ENCODE measurements at places on chromosomes 2 and 18.

GRCh38 chr2:5946225-5947115 is 254.3 kb downstream of the SOX11 start:
- no peak for DNase-seq

- DNase-seq, result no peak
These were observed 16.1 kb downstream of the CEBPZ start for GRCh38 chr2:37215250-37215649.

GRCh38 chr2:127560931-127561280 is 25.4 kb downstream of the MYO7B start:
- DNase-seq, result peak; percentile 79

- peak; percentile 70 for DNase-seq
These were observed 97.0 kb downstream of the KYNU start for GRCh38 chr2:142974288-142975024.

DNA sequence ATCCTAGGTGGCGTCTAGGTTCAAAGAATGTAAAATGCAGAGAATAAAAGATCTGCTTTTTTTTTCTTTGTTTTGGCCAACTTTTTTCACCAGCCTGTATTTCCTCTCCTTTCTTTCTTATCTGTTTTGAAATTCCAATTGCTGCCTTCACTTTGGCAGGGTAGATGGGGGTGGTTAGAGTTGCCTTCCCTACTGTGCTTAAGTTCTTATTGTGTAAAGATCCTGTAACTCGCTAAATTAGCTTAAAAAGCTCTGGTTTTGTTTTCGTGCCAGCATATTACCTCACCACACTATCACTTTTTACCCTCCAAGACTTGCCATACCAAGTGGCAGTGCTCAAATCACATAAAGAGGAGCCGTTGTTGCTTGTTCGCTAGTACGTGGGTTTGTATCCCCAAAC is 921.7 kb downstream of the DPP10 start:
- no peak for DNase-seq

- DNase-seq, result no peak
These were observed 297.7 kb downstream of the PLCL1 start for GRCh38 chr2:198102120-198102519.

GRCh38 chr2:25098670-25099486 is 57.0 kb downstream of the EFR3B start:
- peak; percentile 8 for DNase-seq
